ENCODE measurements at places on chromosomes 5 and 9.

- DNase-seq = no peak
These were observed 170.2 kb upstream of the IRX2 start for GRCh38 chr5:2921651-2922050.

GRCh38 chr5:1043327-1043726, 34.7 kb downstream of the NKD2 start:
- no peak for DNase-seq

- no peak for DNase-seq
These were observed 115.9 kb downstream of the ADAMTS2 start for GRCh38 chr5:179229331-179229831.

DNA sequence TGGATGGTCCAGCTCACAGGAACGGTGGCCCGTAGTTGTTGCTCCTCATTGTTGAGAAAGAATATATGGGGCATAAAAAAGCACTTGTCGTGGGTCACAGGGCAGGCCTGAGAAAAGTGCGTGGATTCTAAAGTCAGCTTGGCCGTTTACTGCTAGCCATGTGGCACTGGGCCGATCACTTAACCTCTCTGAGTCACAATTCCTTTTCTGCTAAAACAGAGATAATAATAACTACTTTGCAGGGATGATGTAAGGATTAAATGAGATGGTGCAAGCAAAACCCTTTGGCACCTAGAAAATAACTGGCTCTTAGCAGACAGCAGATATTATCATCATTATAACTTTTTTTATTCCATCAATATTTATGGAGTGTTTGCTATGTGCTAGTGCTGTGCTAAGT, 579.7 kb downstream of the CCDC171 start:
- no peak for DNase-seq

DNA sequence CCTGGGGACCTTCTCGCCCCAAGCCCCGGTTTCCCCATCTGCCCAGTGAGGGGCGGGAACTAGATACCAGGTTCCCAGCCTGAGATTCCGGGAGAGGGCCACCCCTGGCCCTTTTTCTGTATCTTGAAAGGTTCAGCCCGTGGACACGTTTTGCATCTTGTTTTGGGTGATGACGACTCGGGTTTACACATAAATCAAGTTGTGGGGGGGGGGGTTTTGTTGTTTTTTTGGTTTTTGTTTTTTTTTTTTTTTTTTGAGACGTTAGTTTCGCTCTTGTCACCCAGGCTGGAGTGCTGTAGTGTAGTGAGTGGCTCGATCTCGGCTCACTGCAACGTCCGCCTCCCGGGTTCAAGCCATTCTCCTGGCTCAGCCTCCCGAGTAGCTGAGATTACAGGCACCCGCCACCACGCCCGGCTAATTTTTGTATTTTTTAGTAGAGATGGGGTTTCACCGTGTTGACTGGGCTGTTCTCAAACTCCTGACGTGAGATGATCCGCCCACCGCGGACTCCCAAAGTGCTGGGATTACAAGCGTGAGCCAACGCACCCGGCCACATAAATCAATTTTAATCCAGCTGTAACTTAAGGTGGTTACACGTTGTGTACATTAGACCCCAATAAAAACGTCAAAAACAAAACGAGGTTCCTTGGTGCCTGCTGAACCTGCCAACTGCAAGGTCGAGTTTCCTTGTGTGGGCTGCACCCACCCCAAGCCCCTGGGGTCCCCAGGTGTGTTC, 1.1 kb upstream of the BRD3 start:
- DNase-seq = no peak

GRCh38 chr9:73183917-73184861, 32.5 kb downstream of the ANXA1 start:
- no peak for DNase-seq

DNA sequence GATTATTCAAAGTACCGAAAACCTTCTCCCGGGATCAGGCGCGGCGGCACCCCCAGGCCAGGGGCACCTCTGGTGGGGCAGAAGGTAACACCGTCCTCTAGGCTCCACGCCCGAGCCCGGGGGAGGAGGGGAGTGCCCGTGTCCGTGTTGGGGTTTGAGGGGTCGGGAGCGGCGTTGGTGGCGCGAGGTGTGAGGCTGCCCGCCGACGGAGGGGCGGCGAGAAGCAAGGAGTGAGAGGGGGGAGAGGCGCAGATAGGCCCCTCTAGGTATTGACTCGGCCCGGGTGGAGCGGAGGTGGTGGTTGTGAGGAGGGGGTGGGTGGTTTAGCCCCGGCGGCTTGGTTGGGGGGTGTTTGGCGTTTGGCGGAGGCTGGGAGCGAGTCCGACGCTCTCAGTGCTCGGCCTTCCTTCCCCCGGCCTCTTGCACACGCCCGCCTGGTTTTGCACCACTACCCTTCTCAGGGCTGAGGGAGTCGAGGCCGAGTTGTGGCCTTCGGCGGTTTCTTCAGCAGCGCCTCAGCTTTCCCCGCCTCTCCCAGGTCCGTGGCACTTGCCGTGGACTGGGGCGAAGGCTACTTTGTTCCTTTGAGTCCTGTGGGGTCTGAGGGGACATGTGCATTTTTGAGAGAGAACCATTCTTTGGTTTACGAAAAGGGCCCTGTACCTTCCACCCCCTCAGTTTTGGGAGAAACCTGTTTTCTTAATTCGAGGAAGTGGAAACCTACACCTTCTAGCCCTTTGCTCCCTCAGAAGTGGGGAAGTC, 450 bp downstream of the GPBP1 start:
- no peak for DNase-seq

DNA sequence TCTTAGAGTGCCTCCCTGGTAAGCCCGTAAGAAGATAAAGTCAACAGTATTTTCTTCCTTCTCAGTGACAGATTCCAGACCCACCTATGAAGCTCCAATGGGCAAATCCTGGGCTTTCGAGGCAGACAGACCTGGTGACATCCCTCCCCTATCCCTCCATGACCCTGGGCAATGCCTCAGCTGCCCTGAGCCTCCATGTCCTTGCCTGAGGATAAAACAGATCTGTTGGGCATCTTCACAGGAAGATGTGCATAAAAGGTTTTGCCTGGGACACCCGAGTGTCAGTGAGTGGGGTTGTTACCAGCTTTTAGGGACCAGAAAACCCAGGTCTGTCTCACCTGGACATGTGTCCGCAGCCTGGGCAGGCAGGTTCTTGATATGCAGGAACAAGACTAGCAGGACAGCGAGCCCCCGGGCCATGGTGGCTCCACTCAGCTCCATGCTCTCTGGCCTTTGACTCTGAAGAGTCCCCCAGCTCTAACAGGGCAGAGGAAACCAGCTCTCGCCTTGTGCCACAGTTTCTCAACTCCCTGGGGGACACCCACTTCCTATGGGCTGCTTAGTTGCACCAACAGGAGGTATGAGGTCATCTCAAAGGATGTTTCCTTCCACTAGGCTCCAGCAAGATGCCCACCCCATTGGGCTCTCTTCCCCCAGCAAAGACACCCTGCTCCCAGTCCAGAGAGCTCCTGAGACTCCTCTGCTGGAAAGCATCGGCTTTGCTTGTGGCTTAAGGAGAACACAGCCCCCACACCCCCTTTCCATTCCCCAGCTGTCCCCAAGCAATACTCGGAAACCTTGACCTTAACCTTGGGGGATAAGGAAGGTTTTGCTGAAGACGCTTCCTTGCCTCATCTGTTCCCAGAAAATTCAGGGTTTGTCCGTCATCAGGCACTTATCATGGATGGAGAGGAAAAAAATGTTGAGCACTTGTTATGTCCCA, at the start of gene FCN1:
Gene FCN1 (minus strand): TSS at position 482 of the 943 bp plus-strand sequence. CDS start 41 bp downstream, at position 441.
- no peak for DNase-seq

DNA sequence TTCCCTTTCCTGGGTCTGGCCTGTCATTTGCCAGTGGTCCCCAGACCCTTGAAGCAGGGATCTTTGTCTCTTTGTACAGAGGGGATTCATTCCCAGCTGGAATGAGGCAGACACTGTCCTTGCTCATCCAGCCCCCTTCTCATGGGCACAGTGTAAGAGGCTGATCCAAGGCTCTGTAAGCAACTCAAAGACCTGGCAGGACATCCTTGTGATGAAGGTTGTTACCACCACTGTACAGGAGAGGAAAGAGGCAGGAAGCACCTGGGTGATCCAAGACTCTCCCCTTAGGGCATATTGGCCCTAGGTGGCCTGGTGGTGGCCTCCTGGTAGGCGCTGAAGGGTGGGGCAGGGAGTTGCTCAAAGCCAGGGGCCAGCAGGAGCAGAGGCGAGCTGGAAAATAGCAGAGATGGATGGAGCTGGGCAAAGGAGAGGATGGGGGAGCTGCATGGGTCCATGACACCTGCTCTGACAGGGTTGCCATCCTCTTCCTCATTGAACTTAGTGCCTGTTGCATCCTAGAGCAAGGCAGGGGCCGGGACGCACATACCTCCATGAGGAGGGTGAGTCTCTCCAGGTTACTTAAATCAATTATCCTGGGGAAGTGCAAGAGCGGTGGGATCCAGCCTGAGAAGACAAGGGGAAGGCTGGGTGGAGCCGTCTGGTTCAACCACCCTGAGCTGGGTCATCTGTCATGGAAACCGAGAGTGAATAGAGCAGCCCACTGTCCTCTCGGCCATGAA, 9.8 kb upstream of the GADD45G start:
- no peak for DNase-seq

DNA sequence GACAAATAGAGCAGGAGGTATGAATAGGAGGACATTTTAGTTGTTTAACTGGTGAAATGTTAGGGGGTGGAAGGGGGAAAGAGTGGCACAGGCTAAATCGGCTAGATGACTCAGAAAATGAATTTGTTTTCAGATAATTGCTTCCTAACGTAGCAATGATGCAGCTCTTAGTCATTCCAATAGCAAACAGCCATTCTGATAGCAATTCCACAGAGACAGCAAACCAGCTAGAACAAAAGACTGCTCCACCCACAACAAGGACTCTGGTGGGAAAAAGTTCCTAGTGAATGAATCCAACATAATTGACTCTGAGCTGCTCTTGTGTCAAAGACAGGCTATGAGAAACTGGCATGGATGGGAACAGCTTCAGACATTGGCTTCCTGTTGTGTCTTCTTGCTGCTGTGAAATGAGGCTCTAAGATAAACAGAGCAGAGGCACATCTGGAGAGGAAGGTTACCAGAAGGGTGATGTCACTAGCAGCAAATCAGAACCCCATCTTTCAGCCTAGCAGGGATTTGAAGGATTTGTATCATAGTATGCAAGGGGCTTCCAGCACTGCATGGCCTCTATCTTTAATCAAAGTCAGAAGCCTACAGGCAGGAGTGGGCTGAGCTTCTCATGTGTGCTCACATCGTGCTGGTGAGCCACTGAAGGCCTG, 28.1 kb upstream of the F2RL1 start:
- no peak for DNase-seq

- DNase-seq = no peak
These were observed 68.6 kb downstream of the EPB41L4B start for GRCh38 chr9:109252291-109252690.

- DNase-seq = no peak
These were observed 577.3 kb upstream of the NUDT12 start for GRCh38 chr5:104139840-104140239.

DNA sequence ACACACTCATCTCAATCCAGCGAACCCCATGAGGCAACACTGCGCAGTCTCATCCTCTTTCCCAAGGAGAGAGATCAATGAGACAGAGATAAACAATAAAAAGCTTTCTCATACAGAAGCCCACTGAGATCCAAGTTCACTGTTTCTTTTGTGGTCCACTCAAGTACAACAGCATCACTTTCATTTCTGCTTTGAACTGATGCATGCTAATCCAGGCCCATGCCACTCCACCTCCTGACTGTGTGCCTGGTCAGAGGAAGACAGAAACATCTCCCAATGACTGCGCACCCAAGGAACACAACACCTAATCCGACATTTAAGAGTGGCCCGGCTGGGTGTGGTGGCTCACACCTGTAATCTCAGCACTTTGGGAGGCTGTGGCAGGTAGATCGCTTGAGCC, 104.0 kb downstream of the SERINC5 start:
- no peak for DNase-seq

DNA sequence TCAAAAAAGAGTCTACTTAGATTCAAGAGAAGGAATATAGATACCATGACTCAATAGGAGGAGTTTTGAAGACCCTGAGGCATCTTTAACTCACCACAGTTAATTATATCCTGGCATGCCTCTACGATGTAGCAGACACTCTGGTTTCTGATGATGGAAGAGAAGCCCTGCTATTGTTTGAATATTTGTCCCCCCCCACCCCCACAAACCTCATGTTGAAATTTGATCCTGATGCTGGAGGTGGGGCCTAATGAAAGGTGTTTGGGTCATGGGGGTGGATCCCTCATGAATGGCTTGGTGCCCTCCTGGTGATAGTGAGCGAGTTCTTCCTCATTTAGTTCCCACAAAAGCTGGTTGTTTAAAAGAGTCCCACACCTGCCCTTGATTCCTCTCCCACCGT, 147.9 kb upstream of the TBCA start:
- DNase-seq = no peak

DNA sequence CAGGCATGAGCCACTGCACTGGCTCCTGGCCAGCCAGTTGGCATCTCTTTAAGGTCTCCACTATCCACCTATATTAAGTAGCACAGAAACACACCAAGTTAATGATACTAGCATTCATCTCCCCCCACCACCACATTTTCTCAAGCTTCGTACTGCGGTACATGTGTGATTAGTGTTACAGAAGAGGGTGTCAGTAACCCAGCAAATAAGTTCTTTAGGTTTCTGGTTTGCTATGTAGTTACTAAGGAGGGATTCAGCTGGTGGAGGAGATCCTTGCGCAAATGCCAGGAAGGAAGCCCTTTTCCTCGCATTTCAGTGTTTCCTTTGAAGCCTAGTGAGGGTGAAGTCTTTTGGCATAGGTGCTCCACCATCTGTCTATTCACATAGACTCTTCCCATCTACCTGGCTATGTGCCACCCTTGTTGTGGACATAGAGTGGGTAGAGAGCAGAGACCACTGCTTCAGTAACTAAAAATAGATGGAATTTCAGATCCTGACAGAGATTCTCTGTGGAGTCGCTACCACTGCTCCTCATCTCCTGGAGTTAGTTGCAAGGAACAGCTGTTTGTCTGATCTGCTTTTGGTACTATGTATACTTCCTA, 16.7 kb downstream of the UBE2D2 start:
- no peak for DNase-seq

GRCh38 chr5:35777358-35778087, 79.2 kb upstream of the IL7R start:
- no peak for DNase-seq

GRCh38 chr5:134451225-134451935, 39.7 kb upstream of the CDKN2AIPNL start:
- no peak for DNase-seq

- no peak for DNase-seq
These were observed 115.2 kb downstream of the GNAQ start for GRCh38 chr9:77916410-77916819.

GRCh38 chr5:141172381-141173204, at the start of gene PCDHB7:
Gene PCDHB7 (plus strand): TSS chr5:141172644. CDS start chr5:141172836, 192 bp downstream.
- DNase-seq = no peak

- no peak for DNase-seq
These were observed 161.1 kb downstream of the CSNK1G3 start for GRCh38 chr5:123673107-123673506.

DNA sequence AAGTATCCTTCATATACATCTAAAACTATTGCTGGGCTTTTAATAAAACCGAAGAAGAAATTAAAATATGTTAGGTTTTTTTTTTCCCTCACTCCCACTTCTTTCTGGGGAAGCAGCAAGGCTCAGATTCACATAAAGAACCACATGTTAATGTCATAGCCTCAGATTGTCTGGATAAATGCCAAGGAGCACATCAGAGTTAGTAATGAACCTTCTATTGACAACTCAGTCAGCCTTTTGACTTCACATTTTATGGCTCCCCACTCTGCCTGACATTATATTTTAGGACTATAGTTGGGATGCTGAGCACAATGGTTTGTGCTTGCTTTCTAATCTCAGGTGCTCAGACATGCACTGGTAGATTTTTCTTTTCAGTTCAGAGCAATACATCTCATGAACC, 21.8 kb downstream of the DMAC1 start:
- DNase-seq = no peak

- DNase-seq = no peak
These were observed 84.6 kb downstream of the STARD4 start for GRCh38 chr5:111427762-111428161.

- DNase-seq = no peak
These were observed 684 bp upstream of the PTGES2 start for GRCh38 chr9:128127990-128128835.

Data from cortex of kidney (tissue), 1 donor.